Thoracic aorta endothelial cell (primary cell): ENCODE measurements at places on chromosomes 1 and 21. TPM values are rescaled to one million over a fixed set of nuclear protein-coding genes. Genes with fewer than 3 reads are reported as not detected.

ZFP69B gene
- total RNA-seq: 3.7 and 4.5 TPM in 2 replicates

ATP1A2 gene
- total RNA-seq: not detected in 2 replicates

PPIAL4G gene
- total RNA-seq: not detected in 2 replicates

BRINP3 gene
- not detected in 2 replicates for total RNA-seq

ROR1 gene
- total RNA-seq: 0.53 and 6.7 TPM in 2 replicates

TNFRSF25 gene
- total RNA-seq: 15.2 and 15.4 TPM in 2 replicates

CRYAA gene
- total RNA-seq: not detected in 2 replicates

TRIM46 gene
- total RNA-seq: 5.7 and 7.2 TPM in 2 replicates

SUSD4 gene
- not detected in 2 replicates for total RNA-seq

JAM2 gene
- 1.9 and 2.4 TPM in 2 replicates for total RNA-seq

NGF gene
- not detected in 2 replicates for total RNA-seq

UBE2G2 gene
- total RNA-seq: 131 and 158 TPM in 2 replicates

ERICH3 gene
- total RNA-seq: not detected in 2 replicates

COL16A1 gene
- 0.43 and 0.93 TPM in 2 replicates for total RNA-seq

OR2L3 gene
- not detected in 2 replicates for total RNA-seq

STIL gene
- total RNA-seq: 33.8 and 47.2 TPM in 2 replicates

COL9A2 gene
- total RNA-seq: 0.14 and 0.53 TPM in 2 replicates

SYT11 gene
- total RNA-seq: 36.2 and 39.1 TPM in 2 replicates

GBP1 gene
- 23.3 and 27.4 TPM in 2 replicates for total RNA-seq

MPL gene
- 0.07 TPM in 1 of 2 replicates, not detected in the other for total RNA-seq

ATP6V1G3 gene
- not detected in 2 replicates for total RNA-seq

TMPRSS15 gene
- total RNA-seq: not detected in 2 replicates
